ENCODE measurements at places on chromosomes 5 and 9. TPM values are rescaled to one million over a fixed set of nuclear protein-coding genes. Genes with fewer than 3 reads are reported as not detected.

The IL5 gene
- not detected for total RNA-seq

DNA sequence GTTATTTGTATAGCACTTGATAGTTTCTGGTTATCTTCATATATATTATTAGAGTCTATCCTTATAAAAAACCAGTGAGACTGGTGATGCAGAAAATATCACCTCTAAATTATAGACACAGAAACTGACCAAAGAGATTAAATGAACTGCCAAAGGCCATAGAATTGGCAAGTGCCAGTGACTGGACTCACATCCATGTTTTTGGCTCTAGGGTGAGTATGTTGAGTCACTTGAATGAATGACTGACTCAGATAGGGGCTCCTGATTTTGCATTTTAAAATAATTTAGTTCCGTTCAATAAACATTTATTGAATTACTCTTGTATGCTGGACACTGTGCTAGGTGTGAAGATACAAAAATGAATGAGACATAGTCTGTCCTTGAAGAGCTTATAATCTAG is 70.7 kb downstream of the NR2F1 start:
- DNase-seq = no peak

The SHISAL2B gene
- not detected for total RNA-seq

The ANKRD34B gene
- total RNA-seq = 0.10 TPM

GRCh38 chr5:175690586-175690985 is 32.7 kb downstream of the HRH2 start:
- no peak for DNase-seq

The AGXT2 gene
- total RNA-seq = not detected

GRCh38 chr9:102178811-102179210 is 440.4 kb upstream of the GRIN3A start:
- no peak for DNase-seq

The SLC4A9 gene
- total RNA-seq = not detected

DNA sequence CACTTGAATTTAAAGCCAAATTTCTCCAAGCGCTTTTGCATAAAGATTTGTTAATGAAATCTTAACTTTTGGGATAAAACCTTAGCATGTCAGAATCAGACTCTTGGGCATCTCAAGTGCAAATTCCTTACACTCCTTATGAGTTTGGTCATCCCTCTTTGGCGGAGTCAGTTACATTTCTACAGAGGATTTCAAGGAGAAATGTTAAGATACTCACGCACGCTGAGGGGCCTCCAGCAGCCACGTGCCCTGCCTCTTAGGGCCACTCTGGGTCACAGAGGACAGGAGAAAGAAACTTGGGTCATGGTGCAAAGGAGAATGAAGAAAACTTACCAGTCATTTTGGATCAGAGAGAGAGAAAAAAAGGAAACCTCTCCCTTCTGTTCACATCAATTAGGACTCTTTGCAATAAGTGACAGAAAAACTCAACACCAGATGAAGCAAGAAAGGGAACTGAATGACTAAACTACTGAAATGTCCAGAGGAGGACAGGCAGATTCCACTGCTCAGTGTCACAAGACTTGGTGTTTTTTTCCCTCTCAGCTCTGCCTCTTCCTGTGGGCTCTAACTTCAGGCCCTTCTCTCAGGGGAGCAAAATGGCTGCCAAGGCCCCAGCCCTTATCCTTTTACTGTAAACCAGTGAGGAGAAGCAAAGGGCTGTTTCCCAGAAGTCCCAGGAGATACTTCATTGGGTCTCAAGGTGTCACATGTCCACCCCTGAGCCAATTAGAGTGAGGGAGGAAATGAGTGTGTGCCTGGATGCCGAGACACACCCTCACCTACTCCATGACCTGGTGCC is 63.3 kb upstream of the NFIL3 start:
- no peak for DNase-seq

DNA sequence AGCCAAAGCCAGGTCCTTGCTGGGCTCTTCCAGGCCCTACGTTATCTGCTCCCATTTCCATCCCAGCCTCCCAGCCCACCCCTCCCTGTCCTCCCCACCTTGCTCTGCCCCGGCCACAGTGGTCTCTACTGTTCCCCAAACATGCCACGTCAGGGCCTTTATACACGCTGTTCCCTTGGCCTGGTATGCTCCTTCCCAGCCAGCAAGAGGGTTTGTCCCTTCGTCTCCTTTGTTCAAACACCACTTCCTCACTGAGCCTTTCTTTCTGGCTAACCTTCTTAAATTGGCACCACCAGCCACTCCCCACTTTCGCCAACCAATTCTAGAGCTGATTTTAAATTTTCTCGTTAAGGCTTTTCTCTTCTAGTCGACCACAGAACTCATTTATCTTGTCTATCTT is 9.8 kb downstream of the SH2D3C start:
- no peak for DNase-seq

The SLIT3 gene
- 42.4 TPM for total RNA-seq

- DNase-seq = no peak
Measured at GRCh38 chr5:93100428-93100827, 480.6 kb downstream of the NR2F1-AS1 start.

DNA sequence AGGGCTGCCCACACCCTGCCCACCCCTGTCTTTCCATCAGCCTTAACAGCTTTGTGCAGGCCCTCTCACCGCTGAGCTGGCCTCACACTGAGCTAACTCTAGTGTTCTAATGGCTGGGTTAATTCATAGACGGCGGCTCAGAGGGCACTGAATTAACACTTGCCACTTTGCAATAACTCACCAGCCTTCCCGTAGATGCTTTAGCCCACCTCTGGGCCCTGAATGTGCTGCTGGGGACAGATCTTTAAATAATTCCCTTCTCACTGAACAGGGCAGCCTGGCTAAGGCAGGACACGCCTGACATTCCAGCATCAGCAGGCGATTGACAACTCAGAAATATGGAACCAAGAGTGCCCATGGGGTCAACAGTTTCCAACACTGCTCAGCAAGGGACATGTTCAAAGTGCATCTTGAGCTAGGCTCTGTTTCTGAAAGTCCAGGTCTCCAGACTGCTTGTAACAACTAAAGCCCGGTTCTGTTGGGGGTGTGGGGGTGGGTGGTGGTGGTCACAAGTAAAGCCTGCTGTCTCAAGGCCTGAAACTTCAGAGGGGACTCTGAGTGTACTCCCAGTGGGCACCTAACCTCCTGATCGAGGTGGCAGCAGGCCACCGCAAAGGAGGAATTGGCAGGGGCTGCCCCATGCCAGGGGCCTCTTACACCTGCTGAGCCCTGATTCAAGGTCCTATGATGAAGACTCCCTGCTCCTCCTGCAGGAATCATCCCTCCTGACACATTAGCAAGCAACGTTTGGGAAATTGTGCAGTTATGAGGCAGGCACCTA is 248.3 kb downstream of the FSTL4 start:
- DNase-seq = no peak

The HSPB3 gene
- total RNA-seq = 15.3 TPM

The ALDH1A1 gene
- total RNA-seq = 19.2 TPM

GRCh38 chr5:93929131-93929530 is 187.7 kb upstream of the POU5F2 start:
- no peak for DNase-seq

- DNase-seq = no peak
Measured at GRCh38 chr9:109901201-109901600, 121.2 kb downstream of the PALM2AKAP2 start.

GRCh38 chr5:107474716-107475489 is 195.8 kb downstream of the EFNA5 start:
- no peak for DNase-seq

DNA sequence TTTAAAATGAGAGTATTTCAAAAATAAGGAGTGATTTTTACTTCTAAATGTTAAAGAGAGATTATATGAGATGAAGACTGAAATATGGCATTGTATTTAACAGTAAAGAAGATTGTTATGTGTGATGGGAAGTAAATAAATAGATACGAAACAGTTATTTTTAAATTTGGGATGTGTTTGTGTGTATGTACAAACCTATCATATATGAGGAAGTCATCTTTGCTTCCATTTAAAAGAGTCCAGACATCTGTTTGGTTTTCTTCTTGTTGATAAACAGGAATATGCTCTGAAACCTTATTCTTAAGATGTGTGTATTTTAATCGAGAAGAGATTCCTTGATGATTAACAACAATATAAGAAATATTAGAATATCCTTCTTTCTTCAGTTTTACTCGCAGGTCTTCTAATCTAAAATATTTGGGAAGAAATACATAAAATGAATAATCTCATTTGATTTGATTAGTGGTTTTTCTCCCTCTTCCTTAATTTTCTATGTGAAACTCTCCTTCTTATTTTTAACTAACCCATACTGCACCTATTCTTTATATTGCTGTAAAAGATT is 4.9 kb downstream of the SELENOP start:
- no peak for DNase-seq

GRCh38 chr5:60929024-60929423 is 15.8 kb downstream of the ERCC8 start:
- DNase-seq = no peak

The PFN3 gene
- not detected for total RNA-seq

- no peak for DNase-seq
Measured at GRCh38 chr5:149913436-149914419, 30.9 kb downstream of the PDE6A start.

DNA sequence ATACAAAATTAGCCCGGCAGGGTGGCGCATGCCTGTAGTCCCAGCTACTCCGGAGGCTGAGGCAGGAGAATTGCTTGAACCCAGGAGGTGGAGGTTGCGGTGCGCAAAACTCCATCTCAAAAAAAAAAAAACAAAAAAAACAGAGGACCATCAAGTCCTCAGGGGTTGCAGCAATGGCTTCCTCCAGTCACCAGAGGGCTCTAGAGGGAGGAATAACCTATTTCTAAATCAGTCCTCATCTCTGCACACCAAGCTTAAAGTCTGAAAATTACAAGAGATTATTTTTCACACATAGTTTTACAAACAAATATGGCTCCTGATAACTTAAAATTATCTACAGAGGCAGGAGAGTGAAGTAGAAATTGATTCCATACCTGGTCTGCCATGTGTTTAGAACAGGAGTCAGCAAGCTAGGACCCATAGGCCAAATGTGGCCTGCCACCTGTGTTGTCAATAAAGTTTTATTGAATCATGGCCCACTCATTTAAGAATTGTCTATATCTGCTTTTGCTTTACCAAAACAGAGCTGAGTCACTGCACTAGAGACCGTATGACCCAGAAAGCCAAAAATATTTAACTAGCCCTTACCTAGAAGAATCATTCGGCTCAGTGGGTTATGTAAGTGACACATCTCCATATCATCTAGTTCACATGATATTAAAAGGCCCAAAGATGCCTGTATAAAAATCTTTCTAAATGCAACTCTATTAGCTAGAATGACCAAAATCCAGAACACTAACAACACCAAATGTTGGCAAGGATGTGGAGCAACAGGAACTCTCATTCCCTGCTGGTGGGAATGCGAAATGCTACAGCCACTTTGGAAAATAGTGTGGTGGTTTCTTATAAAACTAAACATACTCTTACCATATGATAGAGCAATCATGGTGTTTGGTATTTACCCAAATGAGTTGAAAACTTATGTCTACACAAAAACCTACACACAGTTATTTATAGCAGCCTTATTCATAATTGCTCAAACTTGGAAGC is 207.7 kb downstream of the FRMD3 start:
- no peak for DNase-seq

DNA sequence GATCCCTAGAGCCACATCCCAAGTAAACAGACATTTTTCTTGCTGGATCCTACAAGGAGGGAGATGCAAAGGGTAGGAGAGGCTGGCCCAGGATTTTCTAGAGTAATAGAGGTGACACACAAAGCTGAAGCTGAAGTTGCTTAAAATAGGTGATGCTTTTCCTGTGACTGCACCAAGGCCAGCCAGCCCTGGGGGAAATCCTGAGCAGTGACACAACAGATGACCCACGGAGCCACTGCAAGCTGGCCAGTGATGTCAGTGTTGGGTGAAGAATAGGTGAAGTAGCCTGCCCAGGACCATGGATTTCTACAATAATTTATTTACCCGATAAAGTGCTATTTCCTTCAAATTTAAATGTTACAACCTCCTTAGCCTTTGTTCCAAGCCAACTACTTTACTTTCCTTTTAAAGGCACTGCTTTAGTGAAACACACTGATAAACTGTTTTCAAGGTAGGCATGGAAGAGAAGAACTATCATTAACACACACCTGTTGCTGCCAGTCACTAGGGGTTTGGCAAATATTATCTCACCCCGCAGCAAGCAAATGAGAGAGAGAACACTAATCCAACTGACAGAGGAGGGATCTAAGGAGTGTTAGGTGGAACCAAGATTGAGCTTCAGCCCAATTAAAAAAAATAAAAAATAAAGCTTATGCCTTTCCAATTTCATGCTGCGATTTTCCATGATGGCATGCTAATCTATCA is 123.5 kb downstream of the CTNND2 start:
- no peak for DNase-seq

DNA sequence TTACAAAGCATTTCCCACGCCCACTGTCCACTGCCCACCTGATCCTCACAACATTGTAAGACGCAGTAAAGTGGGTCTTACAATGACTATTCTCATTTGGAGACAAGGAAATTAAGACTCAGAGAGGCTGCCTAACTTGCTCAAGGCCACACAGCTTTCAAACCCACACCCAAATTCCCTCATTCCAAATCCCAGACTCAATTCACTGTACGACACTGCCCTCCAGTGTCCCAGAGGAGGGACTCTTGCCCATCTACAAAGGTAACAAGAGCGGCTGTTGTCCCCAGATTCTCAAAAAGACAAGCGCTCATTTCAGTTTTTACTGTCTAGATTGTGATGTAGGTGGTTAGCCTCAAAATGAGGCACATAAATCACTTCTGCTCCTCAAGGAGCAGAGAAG is 184.6 kb downstream of the ACTL7B start:
- peak; percentile 17 for DNase-seq
